ENCODE measurements at places on chromosomes 7 and 10.

DNA sequence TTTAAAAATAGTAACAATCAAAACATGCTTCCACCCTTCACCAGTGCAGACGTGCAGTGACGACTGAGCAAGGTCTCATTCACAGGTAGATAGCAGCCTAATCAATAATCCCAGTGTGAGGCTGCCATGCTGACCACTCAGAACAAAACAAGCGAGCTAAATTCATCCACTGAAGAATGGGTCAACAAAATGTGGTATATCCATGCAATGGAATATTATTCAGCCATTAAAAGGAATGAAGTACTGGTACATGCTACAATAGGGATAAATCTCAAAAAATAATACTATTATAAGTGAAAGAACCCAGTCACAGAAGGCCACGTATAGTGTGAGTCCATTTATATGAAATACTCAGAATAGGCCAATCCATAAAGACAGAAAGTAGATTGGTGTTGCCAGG, 74.0 kb downstream of the PTPRE start:
- no peak for DNase-seq

GRCh38 chr10:131657318-131657984, 243.4 kb upstream of the PPP2R2D start:
- DNase-seq: no peak

DNA sequence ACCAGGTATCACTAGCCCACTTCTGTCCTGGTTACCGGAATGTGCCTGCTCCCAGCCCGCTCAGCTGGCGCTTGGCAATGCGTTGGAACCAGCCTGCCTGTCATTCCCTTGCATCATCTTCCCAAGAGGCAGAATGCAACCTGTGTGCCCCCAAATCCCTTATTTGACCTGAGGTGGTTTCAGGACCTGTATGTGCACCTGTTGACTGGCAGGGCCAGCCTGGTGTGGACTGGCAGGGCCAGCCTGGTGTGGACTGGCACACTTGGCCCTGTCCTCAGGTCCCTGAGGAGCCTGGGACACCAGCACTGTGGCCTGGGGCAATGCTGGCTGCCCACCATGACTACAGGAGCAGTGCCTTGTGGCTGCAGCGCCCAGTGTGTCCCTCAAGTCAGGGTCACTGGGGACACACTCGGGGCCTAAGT, 38.2 kb downstream of the ZNF467 start:
- DNase-seq: no peak

DNA sequence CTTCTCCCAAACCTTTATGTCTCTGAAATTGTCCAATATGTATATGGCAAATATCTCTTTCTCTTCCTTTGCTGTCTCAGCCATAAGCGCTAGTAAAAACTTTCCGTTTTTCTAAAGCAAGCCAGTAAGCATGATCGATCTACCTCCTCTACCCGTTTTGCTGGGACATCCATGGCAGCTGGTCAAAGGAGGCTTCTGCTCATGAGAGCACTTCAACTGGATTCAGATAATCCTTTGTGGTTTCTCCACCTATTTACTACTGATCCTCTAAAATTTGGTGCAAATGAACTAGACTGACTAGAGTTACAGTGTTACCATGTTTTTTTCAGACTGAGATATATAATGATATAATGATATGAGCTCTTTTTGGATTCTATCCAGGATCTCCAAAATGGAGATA, 42.7 kb downstream of the GBF1 start:
- no peak for DNase-seq

GRCh38 chr7:124388751-124389150, 355.9 kb upstream of the TMEM229A start:
- DNase-seq: no peak

GRCh38 chr7:5303591-5304505, 21.1 kb downstream of the SLC29A4 start:
- no peak for DNase-seq

DNA sequence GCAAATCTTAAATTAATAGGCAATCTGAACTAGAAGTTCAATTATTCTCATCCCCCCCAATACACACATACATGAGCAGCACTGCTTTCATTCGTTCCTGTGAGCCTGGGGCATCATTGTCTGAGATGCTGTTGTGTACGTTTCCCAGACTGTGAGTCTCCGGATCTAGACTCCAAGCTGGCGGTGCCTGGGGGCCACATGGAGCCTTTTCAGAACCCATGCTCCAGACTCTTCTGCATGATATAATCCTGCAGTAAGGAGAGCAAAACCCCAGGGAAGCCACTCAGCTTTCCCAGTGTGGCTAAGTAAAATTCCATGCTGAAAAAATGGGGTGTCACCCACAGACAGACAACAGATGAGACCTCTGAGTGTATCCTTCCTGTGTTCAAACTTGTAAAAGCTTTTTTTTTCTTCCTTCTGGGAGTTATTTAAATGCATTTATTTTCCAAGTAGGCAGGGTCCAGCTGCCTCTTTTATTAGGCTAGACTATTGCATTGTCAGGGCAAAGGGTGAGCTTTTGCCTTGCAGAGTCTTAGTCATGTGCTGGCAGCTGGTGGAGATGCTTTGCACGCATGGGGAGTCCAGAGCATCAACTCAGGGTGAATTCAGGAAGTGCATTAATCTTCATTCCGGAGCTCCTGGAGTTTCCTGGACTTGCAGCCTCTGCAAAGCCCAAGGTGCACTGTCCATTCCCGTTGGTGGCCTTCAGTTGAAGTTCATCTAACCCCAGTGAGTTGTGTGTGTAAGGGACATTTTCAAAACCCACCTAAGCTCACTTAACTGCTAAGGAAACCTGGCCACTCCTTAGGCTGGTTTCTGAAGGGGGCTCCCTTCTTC, 185.7 kb upstream of the ADO start:
- no peak for DNase-seq

GRCh38 chr10:78327778-78328591, 294.3 kb downstream of the RPS24 start:
- DNase-seq: no peak

- no peak for DNase-seq
Observed at GRCh38 chr7:149599636-149600206, 102.1 kb upstream of the ZNF746 start.

GRCh38 chr10:92690915-92691590, 1.3 kb downstream of the HHEX start:
- no peak for DNase-seq

DNA sequence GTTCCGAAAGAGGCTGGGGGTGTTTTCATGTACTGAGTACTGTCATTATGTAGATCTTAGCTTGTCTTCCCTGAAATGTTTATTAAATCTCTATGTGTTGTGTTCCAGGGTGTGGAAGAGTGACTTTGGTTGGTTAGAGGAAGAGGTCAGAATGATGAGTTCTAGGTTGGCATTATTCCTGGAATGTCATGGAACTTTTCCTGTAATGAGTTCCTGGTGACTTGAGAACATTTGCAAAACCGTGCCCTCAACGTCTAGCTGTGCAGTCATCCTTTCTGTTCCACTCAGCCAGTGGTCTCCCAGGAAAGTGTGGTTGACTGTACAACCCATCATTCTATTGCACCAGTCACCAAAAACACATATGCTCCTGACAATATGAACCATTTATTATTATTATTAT, 129.6 kb downstream of the BICC1 start:
- no peak for DNase-seq

GRCh38 chr10:7861509-7862120, 43.3 kb downstream of the TAF3 start:
- DNase-seq: no peak

DNA sequence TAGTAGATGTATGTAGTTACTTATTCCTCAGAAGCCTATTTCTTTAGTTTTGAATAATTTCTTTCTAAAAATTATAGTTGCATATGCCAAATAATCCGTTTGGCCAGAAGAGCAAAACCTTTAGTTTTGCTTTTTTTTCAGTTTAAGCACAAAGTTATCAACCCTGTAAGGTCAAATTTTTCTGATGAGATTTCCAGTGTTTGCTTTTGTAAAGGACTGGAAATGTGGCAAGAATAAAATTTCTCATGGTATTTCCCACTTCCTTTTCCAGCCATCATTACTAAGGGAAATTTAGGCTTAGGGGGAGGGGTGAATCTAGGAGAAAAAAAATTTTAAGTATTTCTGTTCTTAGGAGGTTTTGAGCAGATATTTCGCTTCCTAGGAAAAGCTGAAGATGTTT, 7.6 kb downstream of the CALD1 start:
- DNase-seq: no peak

GRCh38 chr10:132397036-132397541, at the start of gene PWWP2B:
PWWP2B (plus strand) TSS chr10:132397200; CDS start chr10:132397227, 27 bp downstream.
- DNase-seq: no peak

- no peak for DNase-seq
Observed at GRCh38 chr10:21171197-21171935, 274.3 kb upstream of the NEBL start.

DNA sequence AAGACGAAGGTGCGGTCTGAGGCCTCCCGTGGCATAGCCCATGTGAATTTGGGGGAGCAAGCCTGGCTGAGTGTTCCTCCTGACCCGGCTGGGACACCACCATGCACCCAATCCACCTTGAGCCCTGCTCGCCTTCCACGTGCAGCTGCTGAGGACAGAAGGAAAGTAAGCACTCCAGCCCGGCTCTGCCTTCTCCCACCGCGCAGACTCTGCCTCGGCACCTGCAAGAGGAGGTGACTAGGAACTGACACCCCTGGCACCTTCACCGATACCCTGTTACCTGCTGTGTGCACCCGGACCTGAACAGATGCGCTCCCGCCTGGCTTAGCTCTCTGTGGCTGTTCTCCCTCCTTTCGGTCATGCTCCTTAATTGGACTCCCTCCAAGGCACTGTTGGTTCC, 57.0 kb upstream of the OPN4 start:
- DNase-seq: no peak

GRCh38 chr7:157138424-157139110, at the start of gene UBE3C:
UBE3C (plus strand) TSS chr7:157138926; CDS start chr7:157139273, 347 bp downstream.
- DNase-seq: peak; percentile 76

GRCh38 chr7:99449326-99449725, 10.6 kb downstream of the CPSF4 start:
- no peak for DNase-seq

- peak; percentile 16 for DNase-seq
Observed at GRCh38 chr7:108425714-108426275, 30.4 kb downstream of the NRCAM start.

- no peak for DNase-seq
Observed at GRCh38 chr10:129531969-129532660, 65.1 kb downstream of the MGMT start.

- no peak for DNase-seq
Observed at GRCh38 chr7:144738146-144738545, 97.7 kb downstream of the TPK1 start.

DNA sequence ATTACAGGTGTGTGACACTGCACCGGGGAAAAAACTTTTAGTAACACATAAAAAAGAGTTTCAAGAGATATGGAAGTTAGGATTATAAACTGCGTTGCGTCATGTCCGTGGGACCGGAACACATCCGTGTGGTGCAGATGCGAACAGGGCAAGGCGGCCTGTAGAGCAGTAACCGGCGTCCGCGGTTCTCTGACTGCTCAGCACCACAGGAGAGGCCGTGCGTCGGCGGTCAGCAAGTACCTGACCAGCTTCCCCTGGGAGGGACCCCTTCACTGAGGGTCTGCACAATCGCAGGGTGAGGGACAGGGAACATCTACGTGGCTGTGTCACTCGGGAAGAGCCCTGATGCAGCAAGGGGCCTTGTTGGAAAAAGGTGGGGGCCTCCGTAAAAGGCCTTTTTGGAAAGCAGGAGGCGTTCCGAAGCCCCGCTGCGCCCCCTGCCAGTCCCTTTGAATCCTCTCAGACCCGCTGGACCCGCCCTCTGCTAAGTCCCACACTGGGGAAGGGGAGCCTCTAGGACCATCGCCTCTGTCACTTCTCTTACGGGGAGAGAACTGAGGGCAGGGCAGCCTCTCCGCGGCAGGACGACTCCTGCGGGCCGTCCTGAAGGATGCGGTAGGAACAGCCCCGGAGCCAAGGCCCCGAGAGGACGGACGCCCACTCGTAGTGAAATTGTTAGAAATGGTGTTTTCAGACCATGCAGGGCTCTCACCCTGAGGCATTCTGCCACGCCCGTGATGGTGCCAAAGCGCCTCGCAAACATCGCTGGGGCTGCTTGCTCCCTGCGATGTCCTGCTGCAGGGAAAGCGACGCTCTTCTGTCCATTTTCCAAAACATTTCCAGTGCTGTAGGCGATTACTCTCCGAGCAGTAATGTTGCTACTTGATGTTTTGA, 771.6 kb upstream of the COBL start:
- DNase-seq: no peak

Data from epithelial cell of prostate (primary cell).